ENCODE measurements at places on chromosomes 12 and 14.

GRCh38 chr12:53451661-53452158, at the start of gene PCBP2:
PCBP2 (plus strand) TSS chr12:53452102; CDS start chr12:53454801, 2,699 bp downstream.
- DNase-seq, result peak; percentile 99

DNA sequence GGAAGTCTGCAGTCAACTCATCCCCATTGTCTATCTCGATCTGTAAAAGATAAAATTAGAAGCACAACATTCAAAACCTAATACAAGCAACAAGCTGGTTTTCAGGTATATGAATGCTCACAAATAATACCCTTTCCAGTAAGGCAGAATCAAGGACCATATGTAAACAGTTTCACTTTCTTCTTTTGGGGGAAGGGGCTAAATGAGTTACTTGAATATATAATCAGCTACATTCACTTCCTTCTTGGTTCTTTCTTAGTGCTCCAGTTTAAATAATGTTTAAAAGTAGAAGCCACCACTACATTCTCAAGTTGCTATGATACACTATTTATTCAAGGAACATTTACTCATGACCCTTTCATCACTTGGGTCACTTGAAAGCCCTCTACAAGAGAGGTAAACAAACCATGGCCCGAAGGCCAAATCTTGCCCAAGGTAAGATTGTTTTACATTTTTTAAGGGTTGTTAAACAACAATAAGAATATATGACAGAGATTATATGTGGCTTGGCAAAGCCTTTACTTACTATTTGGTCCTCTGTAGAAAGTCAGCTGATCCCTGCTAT, 10.3 kb downstream of the TWF1 start:
- no peak for DNase-seq

DNA sequence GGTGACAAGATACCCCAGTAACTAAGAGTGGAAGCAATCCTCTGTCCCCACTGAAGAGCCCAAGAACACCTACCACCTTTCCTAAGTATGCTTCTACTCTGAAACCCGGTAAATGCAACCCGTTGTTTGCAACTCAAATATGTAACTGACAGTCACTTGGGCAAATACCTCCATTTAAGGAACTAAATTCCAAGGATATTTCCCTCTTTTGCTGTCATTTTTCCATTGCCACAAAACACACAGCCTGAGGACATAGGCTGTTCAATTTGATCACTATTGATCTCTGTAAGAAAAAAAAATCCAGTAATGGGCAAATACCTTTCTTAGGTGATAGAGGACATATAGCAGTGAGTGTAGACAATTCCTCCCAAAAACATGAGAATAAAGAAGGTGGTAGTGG, 6.6 kb upstream of the PHLDA1 start:
- DNase-seq, result no peak

DNA sequence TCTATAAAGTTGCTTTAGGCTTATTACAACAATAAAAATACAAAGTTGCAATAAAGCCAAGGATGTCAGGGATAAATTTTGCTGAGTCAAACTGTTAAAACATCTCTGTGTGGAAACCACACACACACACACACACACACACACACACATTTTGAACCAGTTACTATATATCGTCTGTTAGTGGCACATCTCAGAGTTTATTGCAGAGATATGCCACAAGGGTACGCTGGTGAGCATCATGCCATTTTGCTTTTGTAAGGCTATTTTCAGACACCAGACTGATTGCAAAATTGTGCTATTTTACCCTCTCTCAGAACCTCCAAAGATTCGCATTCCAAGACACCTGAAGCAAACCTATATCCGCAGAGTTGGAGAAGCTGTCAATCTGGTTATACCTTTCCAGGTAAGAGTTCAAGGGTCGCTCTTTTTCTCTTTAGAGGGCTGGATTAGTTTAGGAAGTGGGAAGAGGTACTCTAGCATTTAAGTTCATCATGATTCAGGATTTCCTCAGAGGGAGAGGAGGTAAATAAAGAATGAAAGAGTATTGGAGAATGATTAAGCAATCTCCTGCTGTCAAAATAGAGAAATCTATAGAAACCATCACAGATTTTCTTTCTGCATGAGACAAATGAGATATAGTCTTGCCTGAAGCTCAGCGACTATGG, 27.3 kb upstream of the CHPT1 start:
- DNase-seq, result peak; percentile 29

- DNase-seq, result no peak
Observed at GRCh38 chr12:89965993-89966392, 257.4 kb upstream of the ATP2B1 start.

DNA sequence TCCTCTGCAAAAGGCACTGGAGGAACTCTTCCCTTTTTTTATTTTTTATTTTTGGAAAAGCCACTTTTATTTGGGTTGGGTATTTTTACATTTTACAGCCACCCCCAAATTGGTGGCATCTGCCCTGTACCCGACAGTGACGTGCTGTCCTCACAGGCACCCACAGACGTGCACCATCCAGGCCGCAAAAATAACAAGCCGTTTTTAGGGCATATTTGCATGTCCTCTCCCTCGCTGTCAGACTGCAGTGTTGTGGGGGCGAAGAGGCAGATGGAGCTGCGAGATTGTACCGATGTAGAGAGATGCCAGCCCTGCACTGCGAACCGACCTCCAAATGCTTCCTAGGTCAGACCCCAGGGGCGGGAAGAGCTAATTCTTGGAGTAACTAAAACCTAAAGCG, 12.2 kb downstream of the JDP2 start:
- no peak for DNase-seq

- no peak for DNase-seq
Observed at GRCh38 chr12:47894068-47894467, 10.7 kb downstream of the VDR start.

DNA sequence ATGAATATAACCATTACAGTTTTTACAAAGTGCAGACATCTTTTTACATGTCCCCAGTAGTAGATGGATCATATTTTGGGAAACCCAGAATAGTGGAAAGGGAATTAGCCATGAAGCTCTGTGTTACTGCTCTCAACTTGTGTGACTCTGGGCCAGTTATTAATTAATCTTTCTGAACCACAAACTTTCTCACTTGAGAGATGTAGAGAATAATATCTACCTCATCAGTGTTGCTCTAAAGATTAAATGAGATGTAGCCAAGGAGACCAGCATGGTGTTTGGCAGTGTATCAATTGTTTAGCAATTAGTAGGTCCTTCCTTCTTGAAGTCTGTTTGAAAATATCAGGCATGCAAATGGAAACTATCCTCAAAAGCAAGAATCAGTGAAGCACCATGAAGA, 169.2 kb downstream of the TMTC2 start:
- no peak for DNase-seq

- DNase-seq, result no peak
Observed at GRCh38 chr12:14841761-14842160, 1.6 kb downstream of the ART4 start.

DNA sequence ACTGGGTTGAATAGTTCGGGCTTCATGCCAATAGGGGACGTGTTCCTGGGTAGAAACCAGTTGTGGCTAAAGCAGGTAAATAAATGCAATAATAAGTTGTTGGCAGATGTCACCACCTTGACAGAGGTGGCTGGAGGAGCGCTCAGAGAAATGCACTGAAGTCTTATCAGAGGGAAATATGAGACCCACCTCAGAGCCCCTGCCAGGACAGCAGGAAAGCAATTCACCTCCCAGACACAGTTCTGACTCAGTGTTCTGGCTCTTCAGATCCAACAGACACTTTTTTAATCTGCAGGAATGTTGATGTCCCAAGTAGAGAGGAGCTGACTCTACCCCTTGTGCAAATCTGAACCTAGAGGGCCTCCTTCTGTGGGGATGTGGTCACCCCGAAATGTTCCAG, 687.1 kb upstream of the FBXO33 start:
- no peak for DNase-seq

- DNase-seq, result no peak
Observed at GRCh38 chr12:2759733-2760132, 35.0 kb upstream of the FKBP4 start.

- no peak for DNase-seq
Observed at GRCh38 chr12:64070454-64070853, 151.6 kb downstream of the KICS2 start.
